ENCODE measurements at places on chromosomes 3 and 15.

GRCh38 chr3:97579365-97579764, 185.2 kb upstream of the ARL6 start:
- no peak for DNase-seq

DNA sequence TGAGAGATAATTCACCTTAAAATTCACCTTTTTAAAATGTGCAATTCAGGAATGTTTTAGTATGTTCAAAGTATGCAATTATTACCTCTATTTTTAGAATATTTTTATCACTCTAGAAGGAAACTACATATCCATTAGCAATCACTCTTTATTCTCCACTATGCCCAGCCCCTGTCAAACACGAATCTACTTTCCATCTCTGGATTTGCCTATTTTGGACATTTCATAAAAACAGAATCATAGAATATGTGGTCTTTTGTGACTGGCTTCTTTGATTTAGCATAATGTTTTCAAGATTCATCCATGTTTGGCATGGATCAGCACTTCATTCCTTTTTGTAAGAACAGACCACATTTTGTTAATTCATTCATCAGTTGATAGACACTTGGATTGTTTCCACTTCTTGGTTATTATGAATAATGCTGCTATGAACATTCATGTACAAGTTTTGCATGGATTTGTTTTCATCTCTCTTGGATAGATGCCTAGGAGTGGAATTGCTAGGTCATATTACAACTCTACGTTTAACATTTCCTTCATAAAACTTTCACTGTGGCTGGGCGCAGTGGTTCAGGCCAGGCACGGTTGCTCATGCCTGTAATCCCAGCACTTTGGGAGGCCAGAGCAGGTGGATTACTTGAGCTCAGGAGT, 12.7 kb downstream of the HMCES start:
- DNase-seq, result no peak

DNA sequence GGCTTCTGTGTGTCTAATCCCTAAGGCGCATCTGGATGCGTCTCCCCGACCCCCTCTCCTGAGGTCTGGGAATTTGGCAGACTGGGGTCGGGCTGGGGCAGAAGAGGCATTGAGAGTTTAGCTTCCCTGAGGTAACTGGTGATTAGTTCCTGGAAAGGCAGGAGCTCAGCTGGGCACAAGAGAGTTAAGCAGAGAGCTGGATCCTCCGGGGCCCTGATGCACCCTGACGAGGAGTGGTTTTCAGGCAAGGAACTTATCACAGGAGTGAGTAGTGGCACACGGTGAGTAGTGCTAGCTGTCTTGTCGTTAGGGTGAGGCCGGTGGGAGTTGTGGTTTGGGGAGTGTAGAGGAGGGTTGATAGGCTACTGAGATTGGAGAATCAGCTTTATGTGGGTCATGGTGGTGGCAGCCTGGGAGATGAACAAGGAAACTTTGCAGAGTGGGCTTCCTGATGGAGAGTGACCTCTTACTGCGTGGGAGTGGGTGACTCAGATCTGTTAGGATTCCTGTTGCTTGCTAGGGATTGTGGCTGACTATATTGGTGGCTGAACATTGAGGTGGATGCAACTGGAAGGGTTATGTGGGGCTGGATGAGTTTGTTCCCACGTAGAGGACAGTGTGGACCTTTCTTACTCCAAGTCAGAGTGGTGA, 897 bp downstream of the RAD54L2 start:
- DNase-seq, result peak; percentile 2

GRCh38 chr3:57838627-57839026, 82.5 kb downstream of the SLMAP start:
- no peak for DNase-seq

- DNase-seq, result no peak
Measured at GRCh38 chr3:27526614-27527315, 42.6 kb upstream of the SLC4A7 start.

DNA sequence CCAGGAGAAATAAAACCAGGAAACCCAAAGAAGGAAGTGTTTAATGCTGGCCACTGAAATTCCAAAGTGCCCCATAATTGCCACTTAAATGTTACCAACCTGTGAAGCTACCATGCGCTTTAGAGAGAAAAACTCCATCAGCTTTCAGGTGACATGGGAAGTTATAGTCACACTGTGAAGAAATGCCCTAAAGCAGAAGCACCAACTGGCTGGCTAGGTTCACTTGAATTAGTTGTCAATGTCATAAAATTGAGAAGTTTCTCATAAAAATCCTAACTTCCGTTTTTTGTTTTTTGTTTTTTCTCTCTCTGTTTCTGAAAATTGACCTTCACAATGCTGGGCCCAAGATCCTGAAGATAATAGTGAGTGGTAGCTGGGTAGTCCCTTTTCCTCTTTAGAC, 167.9 kb upstream of the CTNNB1 start:
- no peak for DNase-seq

DNA sequence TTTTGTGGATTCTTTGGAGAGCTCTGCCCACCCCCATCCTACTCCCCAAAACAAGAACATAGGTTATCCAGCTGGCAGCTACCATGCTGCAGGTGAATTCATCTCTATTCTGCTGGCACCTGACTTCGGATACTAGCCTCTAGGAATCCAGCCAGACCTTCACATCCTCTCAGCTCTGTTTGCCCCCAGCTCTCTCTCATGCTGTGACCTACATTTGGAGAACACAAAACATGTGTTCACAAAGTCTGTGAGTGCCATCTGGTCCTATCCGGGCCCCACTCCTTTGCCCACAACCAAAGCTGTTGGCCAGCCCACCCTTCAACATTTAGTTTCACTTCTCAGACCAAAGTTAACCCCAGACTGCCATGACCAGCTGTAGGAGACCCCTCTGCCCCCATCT, 89.4 kb upstream of the C3orf80 start:
- DNase-seq, result no peak

DNA sequence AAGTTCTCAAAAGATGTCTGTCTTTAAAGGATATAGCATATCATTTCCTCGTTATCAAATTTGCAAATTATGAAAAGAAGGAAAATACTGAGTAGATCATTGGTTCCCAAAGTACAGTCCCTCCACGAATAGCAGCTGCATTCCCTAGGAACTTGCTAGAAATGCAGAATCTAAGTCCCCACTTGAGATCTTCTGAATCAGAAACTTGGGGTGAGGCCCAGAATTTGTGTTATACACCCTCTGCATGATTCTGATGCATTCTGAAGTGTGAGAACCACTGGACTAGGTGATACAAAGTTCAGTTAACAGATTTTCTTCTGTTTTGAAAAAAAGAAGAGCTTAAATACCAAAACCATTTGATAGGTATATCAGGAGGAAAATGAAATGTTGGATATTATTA, 77.1 kb downstream of the SLC25A26 start:
- no peak for DNase-seq

- DNase-seq, result no peak
Measured at GRCh38 chr15:77541421-77542181, 91.1 kb downstream of the LINGO1 start.

DNA sequence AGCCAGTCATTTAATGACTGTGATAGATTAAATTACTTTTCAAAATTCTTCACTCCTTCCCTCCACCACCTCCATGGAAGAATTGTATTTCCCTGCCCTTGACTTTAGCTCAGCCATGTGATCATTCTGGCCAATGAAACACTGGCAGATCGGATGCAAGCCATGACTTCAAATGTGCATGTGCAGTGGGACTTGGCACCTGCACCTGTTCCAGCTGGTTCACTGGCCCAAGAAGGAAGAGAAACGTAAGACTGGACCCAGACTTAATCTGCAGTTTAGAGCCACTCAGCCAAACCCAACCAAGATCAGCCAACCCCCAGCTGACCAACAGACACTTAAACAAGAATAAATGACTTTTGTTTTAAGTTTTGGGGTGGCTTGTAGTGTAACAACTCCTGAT, 11.8 kb downstream of the DPH3 start:
- no peak for DNase-seq

DNA sequence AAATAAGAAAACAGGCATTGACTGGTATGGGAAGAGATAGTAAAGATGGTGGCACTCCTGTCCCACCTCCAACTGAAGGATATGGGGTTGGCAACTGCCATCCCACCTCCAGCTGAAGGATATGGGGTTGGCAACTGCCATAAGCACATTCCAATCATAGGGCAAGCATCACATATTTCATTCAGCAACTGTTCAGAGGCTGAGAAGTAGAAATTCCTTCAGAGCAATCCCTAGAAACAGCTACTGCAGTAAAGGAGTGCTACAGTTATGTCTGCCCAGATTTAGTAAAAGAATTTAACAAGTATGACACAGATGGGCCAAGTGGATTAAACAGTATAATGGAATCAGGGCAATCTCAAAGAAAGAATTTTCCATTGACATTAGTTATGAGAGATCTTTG, 156.8 kb downstream of the IMPG2 start:
- DNase-seq, result no peak

DNA sequence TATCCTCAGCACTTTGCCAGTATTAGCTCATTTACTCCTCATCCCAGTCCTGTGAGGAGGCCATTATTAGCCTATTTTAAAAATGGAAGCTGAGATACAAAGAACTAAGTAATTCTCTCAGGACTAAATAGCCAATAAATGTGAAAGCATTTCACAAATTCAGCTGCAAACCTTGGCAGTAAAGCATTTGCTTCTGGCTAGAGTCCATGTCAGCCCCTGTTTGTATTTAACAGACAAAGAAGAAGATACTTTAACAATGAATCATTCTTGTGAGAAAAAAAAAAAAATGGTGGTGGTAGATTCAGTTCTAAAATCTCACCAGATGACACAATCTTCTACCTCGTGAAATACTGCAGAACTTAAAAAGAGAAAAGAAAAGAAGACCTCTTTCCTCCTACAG, 85.0 kb upstream of the CNTN6 start:
- DNase-seq, result no peak

GRCh38 chr3:138078096-138078495, 37.3 kb downstream of the DZIP1L start:
- no peak for DNase-seq

DNA sequence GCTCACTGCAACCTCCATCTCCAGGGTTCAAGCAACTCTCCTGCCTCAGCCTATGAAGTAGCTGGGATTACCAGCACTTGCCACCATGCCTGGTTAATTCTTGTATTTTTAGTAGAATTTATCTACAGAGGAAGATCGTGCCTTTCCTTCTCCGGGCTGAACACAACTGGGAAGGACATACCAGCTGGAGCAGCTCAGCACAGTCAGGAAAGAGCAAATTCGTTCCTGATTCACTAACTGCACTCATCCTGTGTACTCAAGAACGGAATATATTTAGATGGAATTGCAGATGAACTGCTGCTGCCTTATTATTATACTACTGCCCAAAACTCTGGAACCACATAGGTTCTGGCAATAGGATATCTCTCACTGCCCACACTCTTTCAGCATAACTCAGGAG, 27.1 kb upstream of the P4HTM start:
- no peak for DNase-seq

DNA sequence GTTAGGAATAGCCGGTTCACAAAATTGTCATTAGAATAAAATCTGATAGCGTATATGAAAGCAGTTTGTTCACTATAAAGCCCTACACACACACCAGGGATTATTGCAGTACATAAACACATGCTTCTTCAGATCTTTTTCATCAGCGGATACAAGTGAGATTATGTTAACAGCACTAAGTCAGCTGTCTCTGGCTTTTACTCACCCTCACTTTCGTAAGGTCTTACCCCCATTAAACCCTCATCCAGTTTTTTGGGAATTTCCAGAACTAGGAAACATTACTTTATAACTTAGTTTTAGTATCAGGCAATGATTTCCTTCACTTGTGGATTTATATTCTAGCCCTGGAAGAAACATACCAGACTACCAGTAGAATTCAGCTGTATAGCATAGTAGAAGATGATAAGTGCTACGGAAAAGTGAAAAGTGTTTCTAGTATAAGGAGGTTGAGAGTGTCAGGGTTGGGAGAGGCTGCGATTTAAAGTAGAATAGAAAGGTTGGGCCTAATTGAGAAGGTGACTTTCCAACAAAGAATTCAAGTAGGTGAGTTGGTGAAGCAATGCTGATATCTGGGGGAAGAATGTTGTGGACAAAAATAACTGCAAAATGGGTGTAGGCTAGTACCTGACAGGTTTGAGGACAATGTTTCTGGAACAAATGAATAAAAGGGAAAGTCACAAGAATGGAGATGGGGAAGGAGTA, 22.7 kb downstream of the TMEM207 start:
- no peak for DNase-seq

DNA sequence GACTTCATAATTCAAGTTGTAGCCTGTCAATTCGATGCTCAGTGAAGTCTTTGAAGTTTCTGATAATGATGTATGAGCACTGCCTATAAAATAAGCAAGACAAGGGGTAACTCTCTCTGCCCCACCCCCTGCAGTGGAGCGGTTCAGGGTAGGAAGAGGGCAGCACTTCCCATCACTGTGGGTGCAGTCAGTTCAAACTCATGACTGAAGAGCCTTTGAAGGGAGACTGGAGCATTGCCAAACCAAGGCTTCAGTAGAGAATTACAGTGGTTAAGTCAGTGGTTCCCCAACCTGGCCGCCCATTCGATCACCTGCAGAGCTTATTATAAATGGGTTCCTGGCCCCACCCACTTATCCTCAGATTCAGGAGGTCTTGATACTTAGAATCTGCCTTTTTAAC, 190.6 kb downstream of the SHQ1 start:
- DNase-seq, result no peak

GRCh38 chr3:74648107-74648506, 33.6 kb upstream of the CNTN3 start:
- no peak for DNase-seq

GRCh38 chr15:88992216-88992615, 79.0 kb upstream of the MFGE8 start:
- DNase-seq, result no peak

DNA sequence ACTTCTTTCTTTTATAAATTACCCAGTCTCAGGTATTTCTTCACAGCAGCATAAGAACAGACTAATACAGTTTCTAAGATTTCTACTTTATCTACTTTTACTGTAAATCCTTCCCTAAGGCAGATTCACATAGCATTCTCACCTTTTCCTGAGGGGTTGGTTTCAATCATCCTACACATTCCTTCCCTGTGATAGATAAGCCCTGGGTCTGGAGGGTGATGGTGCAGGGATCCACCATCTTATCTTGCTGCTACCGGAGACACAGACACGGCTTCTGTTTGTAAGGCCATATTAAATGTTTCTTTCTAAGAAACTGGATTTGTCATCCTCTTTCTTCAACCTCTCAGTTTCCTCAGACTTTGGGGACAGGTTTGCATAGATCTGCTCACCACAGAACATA, 6.1 kb downstream of the IQCF5 start:
- DNase-seq, result no peak

DNA sequence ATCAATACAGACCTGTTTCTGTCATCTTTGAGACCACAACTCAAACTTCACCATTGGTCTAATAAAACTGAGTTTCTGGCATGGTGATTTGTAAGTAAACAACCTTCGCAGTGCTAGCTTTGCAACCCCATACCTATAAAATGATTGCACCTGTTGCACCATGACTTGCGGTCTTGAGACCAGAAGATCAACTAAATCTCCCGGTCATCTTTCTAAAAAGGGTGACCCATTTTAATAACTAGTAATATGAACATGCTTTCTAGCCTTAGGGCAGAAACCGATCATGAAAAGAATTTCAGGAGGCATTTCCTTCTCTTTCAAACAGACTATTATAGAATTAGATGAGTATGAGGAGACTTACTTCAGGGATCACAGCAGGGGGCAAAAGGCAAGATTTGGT, 151.9 kb upstream of the ZNF385D start:
- DNase-seq, result no peak

- DNase-seq, result no peak
Measured at GRCh38 chr3:149586871-149587270, 71.0 kb downstream of the WWTR1 start.

Data from stimulated activated CD4-positive, alpha-beta T cell treated with anti-CD3 and anti-CD28 coated beads, TNF-alpha, amount 100 ng/mL, for 24 hours (primary cell).